ENCODE measurements at places on chromosomes 3 and 15. TPM values are rescaled to one million over a fixed set of nuclear protein-coding genes. Genes with fewer than 3 reads are reported as not detected.

DNA sequence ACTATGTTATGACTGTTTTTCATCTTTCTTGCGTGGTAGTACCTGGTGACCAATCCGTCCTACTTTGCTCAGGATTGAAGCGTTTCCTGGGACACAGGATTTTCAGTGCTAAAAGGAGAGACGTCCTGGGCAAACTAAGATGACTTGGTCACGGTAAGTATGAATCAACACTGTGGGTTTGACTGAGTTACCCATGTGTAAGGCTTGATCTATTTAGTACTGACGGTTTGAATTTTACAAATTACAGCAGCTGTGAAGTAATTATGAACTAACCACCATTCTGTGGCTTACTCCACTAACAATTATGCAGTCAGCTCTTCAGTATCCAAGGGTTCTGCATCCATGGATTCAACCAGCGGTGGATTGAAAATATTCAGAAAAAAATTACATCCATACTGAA, 172.9 kb upstream of the FEZF2 start:
- DNase-seq = no peak

CIB2 gene
- polyA plus RNA-seq = 32.8 TPM

- DNase-seq = no peak
Observed at GRCh38 chr15:26037369-26037768, 174.2 kb upstream of the ATP10A start.

DNA sequence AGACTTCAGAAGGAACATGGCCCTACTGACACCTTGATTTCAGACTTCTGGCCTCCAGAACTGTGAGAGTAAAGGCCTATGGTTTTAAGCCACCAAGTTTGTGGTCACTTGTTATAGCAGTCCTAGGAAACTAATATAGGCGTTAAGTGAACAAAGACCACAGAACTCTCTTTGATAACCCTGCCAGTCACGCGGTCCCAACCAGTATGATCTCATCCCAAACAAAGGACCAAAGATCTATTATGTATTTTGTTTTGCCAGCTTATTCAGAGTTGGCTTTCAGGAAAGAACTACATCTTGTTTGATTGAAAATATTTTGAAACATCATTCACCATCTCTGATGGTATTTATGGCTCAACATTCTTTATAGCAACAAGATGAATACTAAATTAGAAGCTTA, 294.4 kb upstream of the SLCO3A1 start:
- DNase-seq = no peak

- DNase-seq = no peak
Observed at GRCh38 chr15:71549091-71549490, 261.3 kb upstream of the NR2E3 start.

C3orf18 gene
- 15.2 TPM for polyA plus RNA-seq

SLC7A14 gene
- 1.8 TPM for polyA plus RNA-seq

GRCh38 chr15:92808598-92809063, 91.5 kb upstream of the CHD2 start:
- no peak for DNase-seq

GRCh38 chr3:172192830-172193415, 153.5 kb downstream of the FNDC3B start:
- no peak for DNase-seq

DNA sequence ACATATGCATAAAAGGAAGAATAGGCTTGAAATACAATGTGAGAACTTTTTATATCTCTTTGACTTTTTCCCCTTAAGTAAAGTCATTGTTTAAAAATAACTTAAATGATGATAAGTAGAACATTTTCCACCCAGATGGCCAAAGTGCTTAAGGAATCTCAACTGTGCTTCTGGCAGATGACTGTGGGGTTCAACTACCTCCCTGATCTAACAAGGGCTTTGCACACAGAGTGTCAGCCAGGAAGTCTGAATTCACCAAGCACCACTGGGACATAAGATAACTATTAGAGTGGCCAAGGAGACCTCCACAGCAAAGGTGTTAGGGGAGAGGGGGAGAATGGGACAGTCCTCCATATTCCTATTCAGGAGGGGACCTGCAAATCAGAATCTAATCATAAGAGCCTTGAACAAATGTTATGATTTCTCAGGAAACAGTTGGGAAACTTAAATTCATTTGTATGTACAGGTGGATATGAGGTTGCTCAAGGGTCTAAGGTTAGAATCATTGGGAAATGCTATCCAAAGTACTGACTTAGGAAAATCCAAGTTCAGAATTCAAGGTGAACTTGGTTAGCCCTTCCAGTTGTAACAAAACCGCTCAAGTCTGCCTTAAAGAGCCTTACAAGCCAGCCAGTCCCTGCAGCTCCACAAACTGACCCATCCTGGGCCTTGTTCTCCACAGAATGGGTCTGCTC, at the start of gene FETUB:
Gene FETUB (plus strand): TSS at position 622 of the 695 bp plus-strand sequence. CDS start 62 bp downstream, at position 684.
- no peak for DNase-seq

GRCh38 chr15:29822684-29823459, 604 bp upstream of the TJP1 start:
- DNase-seq = no peak
